ENCODE measurements at places on chromosomes 6 and 20.

DNA sequence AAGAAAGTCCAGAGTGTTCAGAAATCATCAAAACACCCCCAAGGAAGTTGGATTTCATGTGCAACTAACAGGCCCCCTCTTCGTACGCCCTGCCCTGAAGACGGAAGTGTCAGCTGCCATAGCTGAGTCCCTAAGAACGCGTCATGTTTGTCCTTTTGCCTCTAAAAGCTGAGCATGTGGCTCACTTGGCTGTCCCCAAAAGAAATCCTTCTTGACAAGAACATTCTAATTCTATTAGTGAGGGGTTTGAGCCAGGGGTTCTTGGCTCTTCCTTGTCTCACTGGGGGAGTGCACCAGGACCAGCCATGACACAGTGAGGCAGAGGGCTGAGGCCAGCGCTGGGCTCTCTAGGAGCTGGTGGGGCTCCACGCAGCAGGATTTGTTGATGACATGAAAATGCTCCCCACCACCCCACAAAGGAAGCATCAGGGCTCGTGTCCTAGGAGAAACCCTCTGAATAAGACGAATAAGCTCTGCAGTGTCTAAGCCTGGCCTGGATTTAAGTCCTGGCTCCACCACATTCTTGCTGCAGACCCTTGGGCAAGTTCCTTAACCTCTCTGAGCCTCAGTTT, 20.0 kb upstream of the SPO11 start:
- DNase-seq, result no peak

DNA sequence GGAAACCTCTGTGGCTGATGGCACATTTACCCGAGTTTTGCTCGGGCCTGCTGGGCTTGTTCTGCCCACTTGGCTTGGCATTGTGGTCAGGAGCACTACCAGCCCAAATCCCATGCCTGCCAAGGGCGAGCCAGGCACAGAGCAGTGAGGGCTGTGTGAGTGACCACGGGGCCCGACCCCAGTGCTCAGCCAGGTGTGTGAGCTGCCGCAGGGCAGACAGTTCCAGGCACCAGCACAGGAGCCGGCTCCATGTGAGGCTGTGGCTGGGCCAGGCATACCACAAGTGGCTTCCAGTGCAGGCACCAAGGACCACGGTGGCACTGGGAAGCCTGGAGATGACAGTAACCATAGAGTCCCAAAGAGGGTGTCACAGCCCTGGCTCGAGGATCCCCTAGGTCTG, 1225.5 kb upstream of the GJE1 start:
- DNase-seq, result no peak

GRCh38 chr6:121764493-121764892, 329.0 kb downstream of the GJA1 start:
- DNase-seq, result no peak

DNA sequence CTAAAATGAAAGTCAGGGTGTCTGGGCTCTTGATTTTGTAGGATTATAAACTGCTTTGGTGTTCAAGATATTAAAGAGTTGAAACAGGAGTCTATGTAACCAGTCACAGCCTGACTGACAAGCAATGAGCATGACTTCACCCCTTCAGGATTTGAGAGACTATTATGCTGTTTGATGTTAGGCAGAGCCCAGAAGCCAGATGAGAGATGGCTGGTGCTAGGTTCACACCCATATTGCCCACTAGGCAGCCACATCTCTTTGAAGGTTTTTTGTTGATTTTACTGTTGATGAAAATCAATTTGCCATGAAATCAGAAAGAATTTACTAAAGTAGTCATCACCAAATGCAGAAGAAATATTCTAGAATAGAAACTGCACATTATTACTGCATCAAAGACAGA, 243.6 kb downstream of the KHDRBS2 start:
- no peak for DNase-seq

- peak; percentile 64 for DNase-seq
These were observed 23.5 kb downstream of the UQCC2 start for GRCh38 chr6:33688006-33688405.

DNA sequence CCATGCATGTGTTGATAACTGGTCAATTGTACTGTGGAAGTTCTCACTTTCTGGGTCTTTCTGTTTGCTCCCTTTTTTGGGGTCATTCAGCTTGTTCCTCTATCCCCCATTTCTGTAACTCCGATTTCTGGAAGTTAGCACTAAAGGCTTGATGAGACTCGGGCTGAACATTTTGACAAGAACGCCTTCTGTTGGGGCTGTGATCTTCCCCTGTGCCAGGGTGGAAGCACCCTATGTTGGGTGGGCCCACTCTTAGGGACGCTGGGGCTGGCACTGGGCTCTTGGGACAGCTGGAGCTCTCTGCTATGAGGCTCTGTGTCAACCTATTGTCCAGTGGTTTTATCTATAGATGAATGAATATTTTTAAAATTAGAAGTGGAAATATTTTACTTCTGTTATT, 60.1 kb upstream of the FRMD1 start:
- no peak for DNase-seq

- DNase-seq, result no peak
These were observed 101.0 kb upstream of the BEND3 start for GRCh38 chr6:107216197-107216933.

DNA sequence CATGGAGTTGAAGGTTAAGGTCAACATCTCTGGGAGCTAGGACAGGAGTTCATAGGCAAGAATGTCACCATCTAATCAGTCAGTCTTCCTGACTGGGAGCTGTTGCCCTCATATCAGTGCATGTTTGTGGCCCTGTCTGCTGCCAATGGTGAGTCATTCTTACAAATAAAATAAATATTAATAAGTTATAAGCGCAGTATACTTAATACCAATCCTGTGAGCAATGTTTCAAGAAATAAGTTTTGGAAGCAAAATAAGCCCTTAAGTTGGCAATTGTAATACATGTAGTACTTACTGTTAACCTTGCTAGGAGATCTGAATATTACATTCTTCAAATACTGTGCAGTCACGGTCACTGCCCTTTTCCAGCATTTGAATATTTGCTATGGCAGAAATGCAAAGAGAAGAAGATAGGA, 20.2 kb upstream of the MDGA1 start:
- DNase-seq, result no peak

- DNase-seq, result no peak
These were observed 3.0 kb downstream of the HLA-A start for GRCh38 chr6:29945281-29945820.

GRCh38 chr6:108168501-108169463, 3.0 kb downstream of the NR2E1 start:
- peak; percentile 79 for DNase-seq

GRCh38 chr6:151196555-151196954, 43.2 kb upstream of the AKAP12 start:
- DNase-seq, result no peak
